ENCODE measurements at places on chromosomes 5 and 9.

GRCh38 chr5:169909945-169910344 lies 70.3 kb downstream of the INSYN2B start:
- no peak for DNase-seq

GRCh38 chr9:127910613-127911205 lies 6.1 kb downstream of the ST6GALNAC4 start:
- no peak for DNase-seq

- no peak for DNase-seq
Measured at GRCh38 chr5:57032151-57032551, 80.2 kb upstream of the MIER3 start.

- DNase-seq: no peak
Measured at GRCh38 chr9:108857572-108857971, 1.8 kb upstream of the ACTL7B start.

DNA sequence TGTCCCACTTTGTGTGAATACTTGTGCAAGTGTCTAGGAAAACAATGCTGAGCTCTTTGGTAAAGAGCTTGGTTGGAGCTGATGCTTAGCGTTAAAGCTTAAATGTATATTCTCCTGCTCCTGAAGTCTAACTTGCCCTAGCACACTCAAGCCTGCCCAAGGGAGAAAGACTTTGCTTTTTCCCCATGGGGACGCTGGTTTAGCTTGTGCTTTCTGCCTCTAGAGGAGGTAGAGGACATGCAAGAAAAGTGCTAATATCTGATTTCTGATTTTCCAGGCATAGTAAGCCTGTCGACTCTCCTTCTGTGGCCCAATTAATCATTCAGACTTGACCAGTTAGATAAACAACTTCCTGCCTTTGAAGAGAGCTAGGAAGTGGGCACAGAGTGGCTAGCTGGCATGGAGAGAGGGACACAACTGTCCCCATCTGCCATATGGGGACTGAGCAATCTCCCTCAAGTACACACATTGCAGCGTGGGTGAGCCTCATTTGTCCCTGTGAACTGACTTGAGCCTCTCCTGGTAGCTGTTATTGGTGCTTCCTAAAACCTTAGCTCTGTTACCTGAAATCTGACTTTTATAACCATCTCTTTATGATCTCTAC lies 348.4 kb downstream of the BRINP1 start:
- DNase-seq: no peak

DNA sequence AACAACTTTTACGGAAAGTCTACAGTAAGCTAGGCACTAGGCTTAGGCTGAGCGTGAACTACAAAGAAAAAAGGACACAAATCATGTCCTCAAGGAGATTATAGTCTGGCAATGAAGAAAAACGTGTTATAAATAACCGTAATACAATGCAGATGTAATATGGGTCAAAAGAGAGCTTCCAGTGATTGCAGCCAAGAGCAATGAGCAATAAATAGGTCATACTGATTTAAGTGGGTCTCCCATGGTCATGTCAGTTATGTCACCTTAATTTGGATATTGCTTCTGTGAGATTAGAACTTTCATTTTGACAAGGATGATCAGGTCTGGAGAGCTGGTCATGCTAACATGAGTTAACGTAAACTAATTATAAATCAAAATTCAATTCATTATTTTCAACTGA lies 158.6 kb upstream of the GNA14 start:
- no peak for DNase-seq

DNA sequence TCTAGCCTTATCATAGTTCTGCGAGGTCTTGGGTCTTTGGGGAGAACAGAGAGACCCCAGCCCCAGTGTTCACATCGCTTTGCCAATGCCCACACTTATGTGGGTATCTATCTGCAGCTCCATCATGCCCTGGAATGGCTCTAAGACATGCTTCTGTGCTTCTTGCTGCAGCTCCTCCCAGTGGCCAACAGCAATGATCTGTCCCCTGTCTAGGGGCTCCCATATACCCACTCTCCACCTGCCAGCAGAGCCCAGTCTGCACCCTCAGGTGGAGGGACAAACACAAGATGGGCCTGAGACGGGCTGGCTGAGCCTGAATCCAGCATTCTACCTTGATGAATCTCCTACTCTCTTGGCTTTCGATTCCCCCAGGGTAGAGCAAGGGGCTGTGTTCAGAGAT lies 14.6 kb upstream of the DAP start:
- no peak for DNase-seq

DNA sequence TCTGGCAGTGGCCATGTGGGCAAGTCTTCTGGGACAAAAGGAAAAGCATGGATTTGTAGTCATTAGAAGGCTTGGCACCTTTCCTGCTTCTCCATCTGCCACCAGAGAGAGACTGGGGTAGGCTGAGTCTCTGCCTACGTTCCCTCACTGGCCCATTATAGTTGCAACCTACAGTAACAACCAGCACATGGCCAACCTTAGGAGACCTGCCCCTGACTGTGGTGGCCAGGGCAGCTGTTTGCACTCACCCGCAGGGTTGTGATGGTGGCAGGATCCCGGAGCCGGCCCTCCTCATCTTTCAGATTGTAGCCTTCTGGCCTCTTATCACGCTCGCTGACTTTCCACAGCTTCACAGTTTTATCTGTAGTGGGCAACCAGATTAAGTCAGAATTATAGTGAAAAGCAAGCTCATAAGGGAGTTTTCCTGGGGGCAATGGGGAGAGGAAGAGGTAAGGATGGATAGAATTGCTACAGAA lies 174.9 kb upstream of the GPR151 start:
- no peak for DNase-seq

GRCh38 chr5:127969651-127970050 lies 113.9 kb upstream of the SLC12A2 start:
- DNase-seq: no peak

DNA sequence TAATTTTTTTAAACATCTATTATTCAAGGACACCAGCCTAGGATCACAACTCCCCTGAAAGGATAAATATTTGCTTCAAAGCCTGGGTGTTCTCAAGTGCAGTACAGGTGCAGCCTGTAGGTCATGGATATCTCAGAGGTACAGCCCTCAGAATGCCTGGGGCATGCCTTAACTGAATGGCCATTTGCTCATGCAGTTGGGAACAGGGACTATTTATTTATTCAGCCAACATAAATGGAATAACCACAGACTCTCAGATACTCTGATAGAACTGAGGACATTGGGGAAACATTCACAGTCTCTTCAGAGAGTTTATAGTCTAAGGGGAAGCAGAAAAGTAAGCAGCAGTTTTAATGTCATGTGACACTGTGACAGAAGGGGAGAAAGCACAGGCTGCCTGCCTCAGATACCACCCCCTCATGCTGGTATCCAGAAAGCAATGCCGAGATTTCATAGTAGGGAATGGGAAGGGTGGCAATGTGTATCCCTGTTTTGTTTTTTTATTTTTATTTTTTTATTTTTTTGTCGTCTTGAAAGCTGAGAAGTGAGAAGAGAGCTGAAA lies 112.6 kb downstream of the MACIR start:
- no peak for DNase-seq

- no peak for DNase-seq
Measured at GRCh38 chr9:129880654-129881546, 45.6 kb downstream of the USP20 start.

GRCh38 chr5:64811050-64811640 lies 42.4 kb downstream of the CWC27 start:
- DNase-seq: peak; percentile 32

DNA sequence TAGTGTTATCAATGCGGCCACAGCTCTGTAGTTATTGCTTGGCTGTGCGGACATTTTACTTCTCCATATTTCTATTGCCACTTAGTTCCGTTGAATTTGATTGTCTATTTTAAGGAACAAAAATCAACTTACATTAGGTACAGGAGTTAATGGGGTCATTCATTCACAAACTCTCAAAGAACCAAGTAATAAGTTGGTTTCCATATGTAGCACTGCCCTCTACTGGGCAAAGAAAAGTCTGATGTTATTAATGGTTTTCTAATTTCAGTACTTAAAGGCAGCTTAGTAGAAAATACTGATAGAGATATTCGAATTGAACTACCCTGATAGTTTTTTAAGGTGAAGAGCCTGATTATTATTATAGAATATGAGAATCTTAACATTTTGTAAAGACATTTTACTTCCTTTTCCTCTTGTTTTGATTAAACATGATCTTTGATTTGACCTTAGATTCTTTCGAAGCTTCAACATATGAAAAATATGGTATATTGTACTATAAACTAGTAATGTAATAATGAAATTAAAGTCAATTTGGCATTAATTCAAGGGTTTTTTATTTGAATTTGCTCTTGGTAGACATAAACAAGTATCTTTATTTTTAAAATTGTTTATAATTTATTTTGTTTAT lies 119.5 kb upstream of the CTNND2 start:
- DNase-seq: peak; percentile 41

DNA sequence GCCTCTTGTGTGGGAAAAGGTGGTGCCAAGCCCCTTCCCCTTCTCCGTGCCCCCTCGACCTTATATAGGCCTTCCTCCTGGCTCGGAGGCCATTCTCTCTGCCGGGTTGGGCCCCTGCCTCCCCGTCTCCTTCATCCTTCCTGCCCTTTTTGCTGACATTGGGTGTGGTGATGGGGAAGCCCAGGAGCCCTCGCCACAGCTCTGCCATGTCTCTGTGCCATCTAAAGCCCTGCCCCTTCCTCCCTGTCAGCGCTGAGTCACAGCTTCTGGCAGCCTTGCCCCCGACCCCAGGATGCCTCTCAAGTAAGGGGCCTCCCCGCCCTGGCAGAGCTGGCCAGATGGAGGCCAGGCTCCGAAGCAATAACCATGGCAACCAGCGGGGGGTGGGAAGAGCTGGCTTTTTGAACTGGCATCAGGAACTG lies 30.4 kb downstream of the JADE2 start:
- DNase-seq: no peak

- DNase-seq: no peak
Measured at GRCh38 chr9:109767404-109767803, 12.6 kb upstream of the PALM2AKAP2 start.

GRCh38 chr5:89471115-89471514 lies 588.1 kb upstream of the MEF2C start:
- DNase-seq: no peak

DNA sequence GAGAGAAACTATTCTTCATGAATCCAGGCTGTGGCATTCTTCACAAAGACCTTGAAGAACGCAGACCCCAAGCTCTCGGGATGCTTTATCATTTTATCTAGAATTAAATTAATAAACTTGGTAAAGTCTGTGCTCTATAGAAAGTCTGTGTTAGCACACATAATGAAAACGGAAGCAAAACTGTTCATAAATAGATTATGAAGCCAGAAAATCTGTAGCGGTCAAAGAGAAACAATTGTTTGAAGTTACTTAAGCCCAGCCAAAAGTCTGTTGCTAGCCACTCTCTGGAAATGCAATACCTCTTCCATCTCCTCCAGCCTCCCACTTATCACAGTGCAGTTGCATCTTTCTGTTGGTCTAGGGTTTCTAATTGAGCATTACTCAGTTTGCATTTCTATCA lies 375.9 kb downstream of the KIF4B start:
- DNase-seq: no peak

DNA sequence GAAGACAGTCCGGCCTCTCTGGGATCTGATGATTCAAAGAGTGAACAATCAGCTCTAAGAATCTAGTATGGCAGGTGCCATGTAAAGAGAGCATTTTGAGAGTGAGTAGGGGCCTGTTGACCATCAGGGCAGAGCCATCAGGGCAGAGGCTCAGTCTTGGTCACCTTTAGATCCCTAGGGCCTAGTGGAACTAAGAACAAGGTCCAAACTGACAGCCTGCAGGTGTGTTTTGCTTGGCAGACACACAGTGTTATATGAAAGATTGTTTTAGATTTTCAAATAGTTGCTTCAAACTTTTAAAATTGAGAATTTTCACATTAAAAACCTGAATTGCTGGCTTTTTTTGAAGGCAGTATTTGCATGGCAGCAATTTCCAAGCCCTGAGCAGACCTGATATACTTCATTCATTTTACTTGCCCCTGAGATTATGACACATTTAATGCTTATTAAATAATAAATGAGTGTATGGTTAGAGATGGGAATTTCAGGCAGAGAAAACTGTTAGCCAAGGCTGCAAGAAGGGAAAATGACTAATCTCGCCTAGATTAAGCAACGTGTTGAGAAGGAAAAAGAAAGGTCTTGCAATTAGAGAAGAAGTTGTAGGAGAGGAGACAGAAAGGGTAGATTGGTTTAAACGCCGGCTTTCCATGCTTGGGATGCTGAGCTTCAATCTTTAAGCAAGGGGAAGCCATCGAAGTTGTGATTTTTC lies 279.6 kb downstream of the ARRDC3 start:
- no peak for DNase-seq

- no peak for DNase-seq
Measured at GRCh38 chr9:109923471-109923760, 143.4 kb downstream of the PALM2AKAP2 start.

DNA sequence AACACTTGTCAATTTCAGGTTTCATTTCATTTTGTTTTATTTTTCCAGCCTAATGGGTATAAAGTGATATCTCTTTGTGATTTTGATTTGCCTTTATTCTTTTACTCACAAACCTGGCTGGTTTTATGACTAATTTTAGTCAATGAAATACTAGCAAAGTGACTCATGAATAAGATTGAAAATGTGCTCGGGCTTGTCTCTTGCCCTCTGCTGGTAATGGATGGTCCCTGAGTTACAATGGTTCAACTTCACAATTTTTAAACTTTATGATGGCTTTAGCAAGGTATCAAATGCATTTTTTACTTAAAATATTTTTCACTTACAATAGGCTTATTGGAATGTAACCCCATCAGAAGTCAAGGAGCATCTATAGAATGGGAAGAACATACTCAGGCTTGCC lies 431.4 kb upstream of the CCNG1 start:
- DNase-seq: no peak

DNA sequence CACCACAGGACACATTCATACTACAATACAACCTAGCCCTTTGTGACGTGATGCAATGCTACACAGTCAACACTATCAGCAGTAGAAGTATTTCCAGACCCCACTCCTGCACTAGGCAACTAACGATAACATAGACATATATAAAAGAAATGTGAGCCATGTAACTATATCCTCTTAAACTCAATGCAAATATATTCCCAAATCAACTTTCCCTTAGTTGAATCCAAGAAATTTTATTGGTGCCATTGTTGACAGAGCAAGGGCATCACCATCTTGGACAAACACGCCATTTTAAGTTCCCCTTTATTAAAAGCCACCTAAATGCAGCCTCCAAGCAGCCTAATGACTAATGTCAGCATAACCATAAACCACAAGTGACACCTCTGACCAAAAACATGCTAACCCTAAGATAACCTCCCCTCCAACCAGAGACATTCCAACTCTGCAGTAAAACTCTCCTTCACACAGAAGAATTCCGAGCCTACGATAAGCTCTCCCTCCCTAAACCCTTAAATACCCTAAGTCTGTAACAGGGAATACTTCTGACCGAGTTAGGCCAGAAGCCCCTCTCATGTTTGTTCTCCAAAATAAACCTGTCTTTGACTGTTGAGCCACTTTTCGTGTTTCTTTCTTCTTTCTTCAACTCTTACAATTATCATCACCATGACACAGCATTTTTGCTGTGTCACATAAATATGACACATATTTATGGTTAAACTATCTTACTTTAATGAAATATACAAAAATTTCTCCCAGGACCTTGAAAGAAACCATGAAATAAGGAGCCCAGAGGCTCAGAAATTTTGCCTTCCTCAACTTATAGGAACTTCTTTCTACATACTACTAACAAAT lies 1497.8 kb downstream of the EFNA5 start:
- DNase-seq: no peak

Data from SHP77 treated with DMSO at 0.1 percent for 48 hours (cell line).